ENCODE measurements at places on chromosomes 11 and 22. TPM values are rescaled to one million over a fixed set of nuclear protein-coding genes. Genes with fewer than 3 reads are reported as not detected.
A peak's percentile ranks its signal among the peaks of the same experiment; 100 is the strongest.

GRCh38 chr22:41152902-41153301 is 52.2 kb upstream of the L3MBTL2 start:
- no peak for DNase-seq

DNA sequence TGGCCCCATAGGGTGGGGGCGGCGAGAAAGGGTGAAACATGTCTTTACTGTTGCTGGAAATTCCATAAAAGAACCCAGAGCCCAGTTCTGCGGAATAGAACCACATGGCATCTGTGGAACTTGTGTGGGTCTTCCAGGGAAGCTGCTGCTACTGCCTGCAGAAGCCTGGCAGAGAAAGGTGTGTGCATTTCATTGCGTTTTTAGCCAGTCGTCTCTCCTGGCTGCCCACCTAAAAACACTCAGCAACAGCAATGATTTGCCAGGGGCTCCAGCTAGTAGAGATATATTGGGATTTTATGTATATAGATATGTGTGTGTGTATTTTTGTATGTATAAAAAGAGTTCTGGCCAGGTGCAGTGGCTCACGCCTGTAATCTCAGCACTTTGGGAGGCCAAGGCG is 127.2 kb upstream of the TBCEL start:
- DNase-seq: no peak

GRCh38 chr11:17985517-17985916 is 27.3 kb downstream of the SERGEF start:
- no peak for DNase-seq

DNA sequence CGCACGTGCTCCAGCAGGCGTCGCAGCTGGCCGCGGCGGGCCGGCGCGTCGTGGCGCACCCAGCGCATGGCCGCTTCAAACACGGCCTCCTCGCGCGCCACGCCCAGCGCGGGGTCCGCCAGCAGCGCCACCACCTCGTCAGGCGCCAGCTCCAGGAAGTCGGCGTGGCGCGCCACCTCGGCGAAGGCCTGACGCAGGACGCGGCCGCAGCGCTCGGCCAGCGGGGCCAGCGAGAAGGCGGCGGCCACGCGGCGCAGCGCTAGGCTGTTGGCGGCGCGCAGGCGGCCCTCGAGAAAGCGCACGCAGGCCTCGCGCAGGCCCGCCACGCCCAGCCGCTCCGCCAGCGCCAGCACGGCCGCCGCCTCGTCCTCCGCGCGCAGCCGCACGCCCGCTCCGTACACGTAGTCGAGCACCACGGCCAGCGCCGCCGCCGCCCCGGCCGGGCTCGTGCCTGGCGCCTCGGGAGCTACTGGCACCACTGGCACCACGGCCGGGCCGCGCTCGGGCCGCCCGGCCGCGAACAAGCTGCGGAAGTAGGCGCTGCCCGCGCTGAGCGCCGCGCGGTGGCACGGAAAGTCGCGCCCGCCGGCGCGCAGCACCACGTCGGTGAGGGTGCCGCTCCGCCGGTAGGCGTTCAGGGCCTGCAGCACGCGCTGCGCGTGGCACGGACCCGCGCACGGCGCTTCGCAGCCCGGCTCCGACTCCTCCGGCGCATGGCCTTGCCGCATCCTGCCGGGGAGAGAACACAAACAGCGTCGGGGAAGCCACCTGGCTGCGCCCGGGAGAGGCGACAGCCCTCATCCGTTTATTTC is 2.9 kb downstream of the KLHL35 start:
- DNase-seq: peak; percentile 36

DNA sequence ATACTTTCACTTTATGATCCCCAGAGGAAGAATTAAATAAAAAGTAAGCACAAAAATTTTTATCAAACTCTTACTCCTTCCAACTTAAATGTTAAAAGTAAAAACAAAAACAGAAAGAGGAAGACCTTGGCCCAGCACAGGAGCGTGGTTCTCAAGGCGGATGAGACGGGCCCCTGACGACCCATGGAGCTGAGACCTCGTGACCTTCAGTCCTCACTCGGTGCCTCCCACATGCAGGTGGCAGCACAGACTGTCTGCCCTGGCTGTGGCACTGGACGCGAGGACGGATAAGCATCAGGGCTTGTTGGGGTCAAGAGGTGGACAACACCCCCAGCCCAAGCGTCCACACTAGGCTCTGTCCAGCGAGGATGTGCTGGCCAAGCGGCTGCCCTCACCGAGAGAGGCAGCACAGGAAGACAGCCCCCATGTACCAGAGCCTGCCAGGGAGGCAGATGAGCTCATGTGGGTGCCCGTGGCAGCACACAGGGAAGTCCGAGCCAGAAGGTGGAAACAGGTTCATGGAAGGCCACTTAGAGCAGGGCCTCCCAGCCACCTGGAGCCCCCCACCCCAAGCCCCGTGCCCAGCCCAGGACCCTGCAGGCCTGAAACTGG is 1389.8 kb downstream of the TBC1D22A start:
- no peak for DNase-seq

DNA sequence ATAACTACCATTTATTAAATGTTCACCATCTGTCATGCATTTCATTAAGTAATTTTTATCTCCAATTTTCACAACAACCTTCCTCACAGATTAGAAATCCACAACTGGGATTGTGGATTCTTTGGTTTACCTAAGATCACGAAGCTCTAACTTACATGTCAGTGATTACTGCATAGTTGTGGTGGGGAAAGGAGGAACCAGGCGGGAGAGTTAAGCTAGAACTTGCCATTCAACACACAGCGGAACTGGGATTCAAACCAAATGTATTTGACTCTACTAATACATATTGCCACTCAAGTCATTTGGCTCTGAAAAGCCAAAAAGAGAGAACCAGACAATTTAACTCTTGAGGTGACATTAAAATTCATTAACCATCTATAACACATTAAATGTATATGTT is 10.4 kb upstream of the LAYN start:
- no peak for DNase-seq

Gene CHADL
- 2.5 TPM for polyA plus RNA-seq

Data from renal cortex interstitium (tissue), 15 donors.